ENCODE measurements at places on chromosomes 3 and 15.

DNA sequence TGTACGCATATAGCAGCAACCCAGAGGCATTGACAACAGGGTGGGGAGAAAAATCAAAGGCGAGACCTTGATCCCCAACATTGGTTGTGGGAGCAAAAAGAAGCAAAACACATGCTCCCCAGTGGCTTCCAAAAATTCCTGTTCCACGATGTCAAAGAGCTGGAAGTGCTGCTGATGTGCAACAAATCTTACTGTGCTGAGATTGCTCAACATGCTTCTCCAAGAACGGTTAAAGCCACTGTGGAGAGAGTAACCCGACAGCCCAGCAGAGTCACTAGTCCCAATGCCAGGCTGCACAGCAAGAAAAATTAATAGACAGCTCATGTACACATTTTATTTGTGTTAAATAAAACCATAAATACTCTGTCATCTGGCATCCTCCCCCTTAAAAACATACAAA, 179.9 kb upstream of the PFN2 start:
- DNase-seq, result no peak

DNA sequence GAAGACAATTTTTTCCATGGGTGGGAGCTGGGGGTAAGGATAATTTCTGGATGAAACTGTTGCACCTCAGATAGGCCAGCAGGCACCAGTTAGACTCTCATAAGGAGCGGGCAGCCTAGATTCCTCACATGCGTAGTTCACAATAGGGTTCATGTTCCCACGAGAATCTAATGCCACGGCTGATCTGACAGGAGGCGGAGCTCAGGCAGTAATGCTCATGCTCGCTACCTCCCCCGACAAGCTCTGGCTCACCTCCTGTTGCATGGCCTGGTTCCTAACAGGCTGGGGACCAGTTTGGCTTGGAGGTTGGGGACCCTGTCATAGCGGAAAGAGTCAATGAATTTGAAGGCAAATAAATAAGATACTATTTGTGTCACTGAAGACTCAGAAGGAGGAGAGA, 105.5 kb downstream of the PLD1 start:
- no peak for DNase-seq

- no peak for DNase-seq
Measured at GRCh38 chr3:100609305-100609704, at the start of gene ADGRG7. ADGRG7 (plus strand) TSS chr3:100609601; CDS start chr3:100609857, 256 bp downstream.

GRCh38 chr15:62896969-62897486, 145.5 kb upstream of the TPM1 start:
- no peak for DNase-seq

- peak; percentile 2 for DNase-seq
Measured at GRCh38 chr3:97793420-97794019, 28.3 kb upstream of the CRYBG3 start.

DNA sequence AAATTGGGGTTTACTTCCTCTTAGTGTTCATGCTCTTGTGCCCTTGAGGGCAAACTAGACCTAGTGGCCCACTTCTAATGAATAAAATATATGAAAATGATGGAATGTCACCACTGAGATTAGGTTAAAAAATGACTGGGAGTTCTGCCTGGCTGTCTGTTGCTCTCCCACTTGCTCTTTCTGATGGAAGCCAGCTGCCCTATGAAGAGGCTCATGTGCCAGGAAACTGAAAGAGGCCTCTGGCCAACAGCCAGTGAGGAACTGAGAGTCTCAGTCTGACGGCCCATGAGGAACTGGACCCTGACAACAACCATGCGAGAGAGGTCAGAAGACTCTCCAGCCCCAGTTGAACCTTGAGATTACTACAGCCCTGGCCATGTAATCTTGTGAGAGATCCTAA, 107.1 kb upstream of the FHIT start:
- DNase-seq, result no peak

- no peak for DNase-seq
Measured at GRCh38 chr3:102400766-102401165, 34.0 kb upstream of the ZPLD1 start.

- DNase-seq, result no peak
Measured at GRCh38 chr15:77066971-77067690, 3.8 kb downstream of the TSPAN3 start.

DNA sequence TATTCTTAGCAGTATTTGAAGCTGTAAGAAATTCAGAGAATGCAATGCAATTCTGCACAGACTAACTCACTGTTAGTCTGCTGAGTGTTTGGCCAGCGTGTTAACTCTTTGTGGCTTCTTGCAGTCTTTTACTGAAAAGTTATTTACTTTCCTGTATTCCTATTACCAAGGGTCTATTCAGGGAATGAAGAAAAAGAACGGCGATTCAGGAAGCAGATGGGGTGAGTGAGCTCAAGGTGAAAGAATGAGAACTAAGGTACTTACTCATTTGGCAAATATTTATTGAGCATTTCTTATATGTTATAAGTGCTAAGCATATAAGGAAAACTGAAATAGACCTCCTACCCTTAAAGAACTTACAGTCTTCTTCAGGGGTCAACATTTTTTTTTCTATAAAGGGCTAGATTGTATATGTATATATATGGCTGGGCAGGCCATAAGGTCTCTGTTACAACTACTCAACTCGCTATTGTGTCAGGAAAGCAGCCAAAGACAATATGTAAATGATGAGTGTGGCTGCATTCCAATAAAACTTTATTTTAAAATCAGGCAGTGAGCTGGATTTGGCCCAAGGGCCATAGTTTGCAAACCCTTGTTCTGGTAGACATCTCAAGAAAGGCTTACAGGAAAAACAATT, 271.9 kb upstream of the GADL1 start:
- no peak for DNase-seq

GRCh38 chr15:33086500-33087121, 107.9 kb downstream of the FMN1 start:
- no peak for DNase-seq
